ENCODE measurements at places on chromosomes 4 and X.
A peak's percentile ranks its signal among the peaks of the same experiment; 100 is the strongest.

- no peak for DNase-seq
Measured at GRCh38 chr4:31518796-31519250, 798.7 kb downstream of the PCDH7 start.

GRCh38 chrX:106615041-106615440, 3.3 kb downstream of the RADX start:
- no peak for DNase-seq

GRCh38 chr4:15665753-15666365, 10.7 kb upstream of the FBXL5 start:
- no peak for DNase-seq

DNA sequence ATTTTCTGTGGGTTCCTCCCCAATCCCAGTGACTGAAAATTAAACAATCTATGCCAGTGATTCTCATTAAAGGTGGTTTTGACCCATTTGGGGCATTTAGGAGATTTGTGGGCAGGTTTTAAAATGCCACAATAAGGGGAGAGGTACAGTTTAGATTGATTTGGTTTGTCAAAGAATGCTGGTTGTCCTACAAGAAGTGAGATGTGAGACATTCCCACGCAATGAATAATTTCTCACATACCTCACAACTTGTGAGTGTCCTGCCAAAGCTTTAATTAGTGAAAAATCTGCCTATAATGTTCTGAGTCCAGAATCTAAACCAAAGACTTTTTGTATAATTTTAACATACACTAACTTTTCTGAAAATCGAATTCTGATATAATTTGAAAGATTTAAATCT, 199.4 kb downstream of the MAPK10 start:
- DNase-seq, result peak; percentile 84

- peak; percentile 27 for DNase-seq
Measured at GRCh38 chr4:171067422-171067821, 745.8 kb upstream of the GALNTL6 start.

GRCh38 chr4:47145630-47146029, 114.3 kb downstream of the GABRB1 start:
- DNase-seq, result peak; percentile 55

DNA sequence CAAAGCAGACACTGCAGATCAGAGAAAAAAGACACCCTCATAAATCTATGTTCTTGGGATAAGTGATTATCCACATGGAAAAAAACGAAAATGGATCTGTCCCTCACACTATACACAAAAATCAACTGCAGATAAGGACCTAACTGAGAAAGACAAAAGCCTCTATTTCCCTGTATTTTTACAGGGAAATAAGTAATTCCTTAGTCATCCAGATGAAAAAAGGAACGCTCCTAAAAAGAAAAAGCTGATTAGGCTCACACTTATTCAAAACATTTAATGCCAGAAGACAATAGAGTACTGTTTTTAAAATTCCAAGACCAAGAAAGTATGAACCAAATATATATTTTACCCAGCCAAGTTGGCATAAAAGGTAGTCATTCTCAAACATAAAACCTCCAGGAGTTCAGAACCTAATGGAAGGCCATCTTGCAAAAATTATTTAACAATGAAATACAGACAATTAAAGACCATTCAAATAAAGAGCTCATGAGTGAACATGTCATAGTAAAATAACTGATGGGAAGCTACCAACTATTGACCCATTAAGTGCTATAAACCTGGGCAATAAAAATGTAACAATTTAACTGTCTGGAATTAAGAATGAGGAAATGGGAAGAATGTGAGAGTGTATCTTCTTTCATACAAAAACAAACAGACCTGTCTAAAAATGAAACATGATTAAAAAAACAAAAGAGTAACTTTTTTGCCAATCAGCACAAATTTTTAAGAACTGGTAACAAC, 20.4 kb downstream of the PAPSS1 start:
- DNase-seq, result no peak

DNA sequence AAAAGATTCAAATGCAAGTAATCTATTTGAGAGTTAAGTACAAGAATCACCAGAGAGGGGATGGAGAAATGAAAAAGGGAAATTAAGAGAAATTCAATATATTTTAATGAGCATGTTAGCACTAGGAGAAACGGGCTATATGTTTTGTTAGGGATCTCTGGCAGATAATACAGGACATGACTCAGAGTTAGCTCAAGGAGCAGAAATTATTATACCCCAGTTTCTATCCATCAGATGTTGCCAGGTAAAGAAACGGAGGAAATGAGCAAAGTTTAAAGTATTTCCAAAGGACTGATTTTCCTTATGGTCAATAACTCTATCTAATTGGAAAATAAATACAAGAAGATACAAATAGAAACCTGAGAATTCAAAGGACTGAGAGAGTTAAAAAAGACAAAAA, 867.6 kb downstream of the TRAM1L1 start:
- DNase-seq, result no peak

GRCh38 chrX:123274796-123275195, 90.7 kb downstream of the GRIA3 start:
- no peak for DNase-seq

DNA sequence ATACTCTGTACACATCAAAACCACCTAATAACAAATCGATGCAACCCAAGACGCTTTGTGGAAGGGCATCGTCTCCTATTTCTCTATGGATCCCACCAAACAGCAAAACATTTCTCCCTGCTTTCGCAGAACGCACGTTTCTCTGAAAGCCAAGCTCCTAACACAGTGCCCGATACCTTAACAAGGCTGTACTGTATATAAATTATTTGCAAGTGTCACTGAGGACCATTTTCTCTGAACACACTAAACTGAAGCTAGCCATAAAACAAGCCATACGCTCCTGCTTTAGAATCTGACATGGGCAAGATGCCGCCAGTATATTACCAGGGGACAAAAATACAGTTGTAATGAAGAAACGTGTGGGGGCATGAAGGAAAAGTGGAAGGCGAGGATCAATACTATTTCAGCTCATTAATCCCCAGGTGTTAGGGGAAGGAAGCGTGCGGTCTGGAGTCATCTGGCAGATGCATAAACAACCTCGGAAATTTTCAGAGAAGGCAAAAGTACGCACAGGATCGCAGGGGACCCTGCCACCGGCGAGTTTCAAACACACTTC, 703 bp downstream of the KCNIP4 start:
- DNase-seq, result no peak

- DNase-seq, result no peak
Measured at GRCh38 chr4:124044867-124045266, 648.3 kb downstream of the SPRY1 start.

- DNase-seq, result peak; percentile 94
Measured at GRCh38 chr4:119211867-119212233, 663 bp upstream of the USP53 start.

- DNase-seq, result no peak
Measured at GRCh38 chrX:48046846-48047245, 24.6 kb downstream of the ZNF630 start.

DNA sequence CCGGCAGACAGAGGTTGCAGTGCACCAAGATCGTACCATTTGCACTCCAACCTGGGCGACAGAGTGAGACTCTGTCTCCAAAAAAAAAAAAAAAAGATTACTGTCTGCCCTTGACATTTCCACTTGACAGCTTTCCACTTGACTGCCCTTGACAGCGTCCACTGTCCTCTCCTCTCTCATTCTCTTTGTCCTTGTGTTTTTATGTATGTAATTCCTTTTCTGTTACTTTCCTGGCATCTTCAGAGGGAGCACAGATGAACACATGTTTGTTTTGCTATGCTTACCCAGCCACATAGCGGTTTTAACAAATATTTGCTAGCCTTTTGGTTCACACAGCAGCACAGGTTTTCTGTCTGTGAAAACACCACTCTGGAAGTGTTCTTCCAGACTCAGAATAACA, 26.2 kb downstream of the SYAP1 start:
- DNase-seq, result no peak

GRCh38 chrX:40465735-40466551, 114.8 kb upstream of the ATP6AP2 start:
- DNase-seq, result no peak

GRCh38 chrX:63327788-63328187, 23.3 kb downstream of the SPIN4 start:
- no peak for DNase-seq

DNA sequence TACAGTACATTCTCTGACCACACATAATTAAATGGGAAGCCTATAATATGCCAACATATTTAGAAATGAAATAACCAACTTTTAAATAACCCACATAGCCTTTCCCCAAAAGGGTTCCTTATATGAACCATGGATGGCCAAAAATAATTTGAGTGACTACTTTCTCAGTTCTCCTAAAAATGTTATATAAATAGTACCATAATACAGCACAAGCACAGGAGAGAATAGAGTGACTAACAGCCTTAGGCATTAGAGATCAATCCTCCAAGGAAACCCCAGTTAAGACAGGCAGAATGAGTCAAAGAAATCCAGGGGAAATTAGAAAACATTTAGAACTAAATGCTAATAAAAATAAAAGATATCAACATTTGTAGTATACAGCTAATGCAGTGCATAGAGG, 50.2 kb downstream of the ANKRD17 start:
- no peak for DNase-seq

GRCh38 chr4:74237425-74237966, 70.8 kb upstream of the EPGN start:
- DNase-seq, result no peak

DNA sequence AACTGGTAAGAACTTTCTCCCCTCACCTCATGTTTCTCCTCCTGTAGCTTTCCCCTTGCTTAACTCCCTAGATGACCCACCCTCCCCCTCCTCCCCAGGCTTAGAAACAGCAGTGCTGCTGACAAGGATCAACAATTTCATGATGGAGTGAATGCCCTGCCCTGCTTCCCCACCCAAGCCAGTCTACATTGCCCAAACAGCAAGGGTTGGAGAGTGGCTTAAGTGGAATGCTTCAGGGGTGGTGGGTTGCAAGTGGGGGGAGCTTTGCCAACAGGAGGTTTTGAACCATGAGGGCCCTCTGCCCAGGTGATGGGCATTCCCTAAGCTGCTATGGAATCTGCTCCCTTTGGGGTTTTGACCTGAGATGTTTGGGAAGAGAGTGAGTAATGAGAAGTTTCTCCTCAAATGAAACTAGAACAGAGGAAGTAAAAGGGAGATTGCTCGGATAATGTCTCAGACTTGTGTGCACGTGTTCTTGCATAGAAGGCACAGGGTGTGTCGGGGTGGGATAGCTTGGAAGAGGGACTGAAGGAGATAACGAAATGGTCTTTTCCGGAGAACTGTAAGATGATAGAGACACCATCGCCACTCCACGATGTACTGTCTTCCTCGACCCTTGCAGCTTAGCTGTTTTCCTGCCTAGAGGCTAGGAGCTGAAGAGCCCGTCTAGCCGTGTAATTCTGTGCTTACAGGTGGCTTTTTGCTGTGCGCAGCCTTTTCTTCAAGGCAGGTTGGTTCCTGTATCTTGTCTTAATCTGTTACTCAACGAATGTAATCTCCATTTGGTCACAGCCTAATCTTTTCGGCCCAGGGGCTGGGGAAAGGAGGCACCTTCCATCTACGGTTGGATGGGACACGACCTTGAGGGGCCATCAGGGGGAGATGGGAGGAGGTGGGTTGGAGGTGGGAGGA, 10.1 kb downstream of the GDPD2 start:
- no peak for DNase-seq

Data from mesendoderm (in vitro differentiated cells).